ENCODE measurements at places on chromosomes 3 and 15.

- no peak for DNase-seq
Measured at GRCh38 chr3:42441791-42442190, 31.4 kb upstream of the LYZL4 start.

- no peak for DNase-seq
Measured at GRCh38 chr3:188309437-188310269, 155.7 kb downstream of the LPP start.

- DNase-seq: peak; percentile 47
Measured at GRCh38 chr3:23325466-23326065, 122.4 kb downstream of the UBE2E2 start.

GRCh38 chr3:105526360-105527111, 159.8 kb downstream of the ALCAM start:
- DNase-seq: peak; percentile 40

- DNase-seq: peak; percentile 89
Measured at GRCh38 chr3:12730506-12731242, 28.4 kb downstream of the TMEM40 start.
